Stimulated activated CD8-positive, alpha-beta memory T cell treated with anti-CD3 and anti-CD28 coated beads, Interleukin-12 subunit alpha, Interleukin-12 subunit beta, amount 100 ng/mL, for 4 hours (primary cell): ENCODE measurements at places on chromosomes 6 and 20.

GRCh38 chr6:49051281-49051680 is 411.8 kb downstream of the MMUT start:
- no peak for DNase-seq

DNA sequence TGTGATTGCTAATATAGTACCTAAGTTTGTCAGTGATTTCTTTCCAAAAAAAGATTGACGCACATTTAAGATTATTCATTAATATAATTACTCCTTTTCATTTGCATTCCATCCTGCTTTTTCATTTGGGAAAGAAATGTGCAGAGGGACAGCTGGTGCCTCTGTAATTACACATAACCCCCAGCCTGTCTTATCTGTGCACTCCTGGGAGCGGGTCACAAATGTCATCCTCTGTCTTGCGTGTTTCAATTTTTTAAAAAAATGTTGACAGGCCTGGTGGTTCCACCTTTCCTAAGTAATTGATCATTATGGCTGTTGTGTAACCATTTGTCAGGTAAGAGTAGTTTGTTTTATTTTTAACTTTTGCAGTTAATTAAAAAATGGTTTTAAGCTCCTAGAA is 92.7 kb downstream of the SLX4IP start:
- DNase-seq: no peak

GRCh38 chr20:58580474-58580835 is 65.3 kb upstream of the APCDD1L start:
- DNase-seq: no peak

DNA sequence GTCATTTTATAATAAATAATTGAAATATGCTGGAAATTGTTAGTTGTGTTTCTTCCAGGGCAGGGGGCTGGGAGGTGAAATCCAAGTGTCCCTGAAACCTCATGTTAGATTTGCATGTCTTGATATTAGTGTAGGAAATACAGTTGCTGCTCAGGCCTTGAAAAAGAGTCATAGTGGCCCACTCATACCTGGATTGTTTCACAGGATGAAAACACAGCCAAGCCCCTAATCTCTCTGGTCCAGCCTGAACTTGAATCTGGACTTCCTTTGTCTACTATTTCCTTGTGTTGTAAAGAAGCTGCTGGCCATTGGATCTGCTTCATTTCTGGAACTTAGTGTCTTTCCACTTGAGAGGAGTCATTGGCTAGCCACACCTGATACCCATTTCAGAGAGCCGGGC is 108.8 kb upstream of the JARID2 start:
- DNase-seq: no peak

- DNase-seq: no peak
These were observed 1.9 kb upstream of the SLC24A3 start for GRCh38 chr20:19210391-19211155.

DNA sequence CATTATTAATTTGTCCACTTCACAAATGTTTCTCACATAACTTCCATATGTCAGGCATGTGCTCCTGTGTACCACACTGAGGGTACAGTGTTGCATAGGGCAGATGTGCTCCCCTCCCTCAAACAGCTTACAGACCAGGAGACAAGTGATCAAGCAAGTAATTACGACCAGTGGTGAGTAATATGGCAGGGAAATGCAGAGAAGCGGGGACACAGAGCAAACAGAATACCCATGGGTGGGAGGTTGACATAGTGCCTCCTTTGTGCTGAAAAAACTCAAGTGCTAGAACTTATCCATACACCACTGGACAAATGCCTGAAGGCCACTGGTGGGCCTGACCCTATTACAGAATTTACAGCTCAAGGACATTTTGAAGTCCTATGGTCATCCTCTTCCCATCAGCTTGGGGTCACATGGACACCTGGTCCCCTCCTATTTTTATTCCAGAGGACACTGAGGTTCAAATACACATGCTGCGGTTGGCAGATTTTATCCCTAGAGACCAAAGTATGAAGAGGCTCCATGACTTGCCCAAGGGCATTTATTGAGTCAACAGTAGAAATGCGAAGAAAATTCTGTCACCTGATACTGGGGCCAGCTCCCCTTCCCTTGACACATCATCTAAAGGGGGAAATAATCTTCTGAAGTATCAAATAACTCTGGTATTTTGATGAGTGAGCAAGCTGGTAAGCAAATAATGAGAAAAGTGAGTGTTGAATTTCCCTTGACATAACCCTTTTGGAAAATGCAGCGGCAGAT is 116.6 kb downstream of the QRSL1 start:
- DNase-seq: no peak

DNA sequence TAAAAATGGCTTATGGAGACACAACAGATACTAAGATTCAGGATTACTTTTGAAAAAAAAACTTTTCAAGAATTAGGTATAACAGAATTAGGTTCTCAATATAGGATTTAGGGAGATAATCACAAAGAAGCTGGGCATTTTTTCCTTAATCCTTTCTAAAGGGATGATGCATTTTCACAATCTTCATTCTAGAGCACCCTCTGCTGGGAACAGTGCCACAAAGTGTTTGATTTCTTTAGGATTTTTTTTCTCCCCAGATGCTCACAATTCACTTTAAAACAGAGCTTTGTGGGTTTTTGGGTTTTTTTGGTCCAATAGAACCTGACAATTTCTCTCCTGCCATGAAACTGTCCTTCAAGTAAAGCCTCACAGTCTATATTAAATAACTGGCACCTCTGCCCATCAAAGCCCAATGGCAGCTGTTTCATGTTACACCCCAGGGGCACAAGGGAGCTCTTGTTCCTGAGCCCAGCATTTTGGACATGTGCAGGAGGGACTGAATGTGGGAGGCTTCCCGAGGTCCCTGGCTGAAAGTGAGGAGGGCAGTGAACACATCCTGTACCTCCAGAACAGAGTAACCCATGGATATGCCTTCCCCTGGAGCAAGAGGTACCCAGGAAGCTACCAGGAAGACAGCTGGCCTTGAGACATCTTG is 39.7 kb downstream of the PREP start:
- DNase-seq: no peak

- no peak for DNase-seq
These were observed 4.9 kb upstream of the LAMA4 start for GRCh38 chr6:112259337-112259675.
